Diencephalon (tissue), 1 donor: ENCODE measurements at places on chromosomes 3 and 15. TPM values are rescaled to one million over a fixed set of nuclear protein-coding genes. Genes with fewer than 3 reads are reported as not detected.

The MCF2L2 gene
- 60.9 TPM for total RNA-seq

The STRC gene
- 0.92 TPM for total RNA-seq

The IDH3A gene
- 71.5 TPM for total RNA-seq

The ARMC8 gene
- 109 TPM for total RNA-seq

The CHRNA7 gene
- total RNA-seq = 12.7 TPM

The CCDC174 gene
- 14.5 TPM for total RNA-seq
